ENCODE measurements at places on chromosomes 6 and 20.

GRCh38 chr20:4091490-4092479, 76.4 kb upstream of the RNF24 start:
- no peak for DNase-seq

- no peak for DNase-seq
These were observed 377.3 kb upstream of the JAG1 start for GRCh38 chr20:11051136-11051535.

DNA sequence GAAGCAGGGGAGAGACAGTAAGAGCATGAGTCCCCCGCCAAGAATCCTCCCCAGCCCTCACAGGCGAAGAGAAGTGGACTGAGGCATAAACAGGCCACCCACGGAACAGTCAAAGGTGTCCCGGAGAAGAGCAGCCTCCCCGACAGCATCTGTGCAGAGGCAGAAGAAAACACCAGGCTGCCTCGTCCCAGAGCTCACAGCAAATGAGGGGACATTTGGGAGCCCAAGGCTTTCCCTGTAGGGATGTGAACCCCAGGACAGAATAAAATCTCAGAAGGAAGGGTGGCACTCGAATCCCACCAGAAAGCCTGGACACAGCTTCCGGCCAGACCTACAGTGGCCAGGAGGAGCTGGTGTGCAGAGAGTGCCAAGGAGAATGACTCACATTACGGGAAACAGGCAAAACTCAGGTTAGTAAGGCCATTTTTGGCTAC, 90.4 kb downstream of the DLL1 start:
- no peak for DNase-seq

DNA sequence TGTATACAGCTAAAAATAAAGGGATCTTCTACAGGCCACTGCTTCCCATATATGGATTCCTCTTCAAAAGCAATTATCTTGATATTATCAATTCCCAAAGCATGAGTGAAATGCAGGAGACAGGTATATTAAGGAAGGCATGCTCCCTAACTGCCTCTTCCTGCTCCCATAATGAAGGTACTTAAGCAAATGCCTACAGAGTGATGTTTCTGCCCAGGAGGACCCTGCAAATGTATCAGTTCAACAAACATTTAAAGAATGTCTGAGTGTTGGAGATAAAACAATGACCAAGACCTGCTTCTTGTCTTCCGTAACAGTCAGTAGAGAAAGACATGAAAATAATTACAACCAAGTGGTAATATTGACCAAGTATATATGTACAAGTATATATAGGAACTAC, 4.2 kb downstream of the UBE2J1 start:
- no peak for DNase-seq

GRCh38 chr6:105603788-105604586, 201.1 kb upstream of the PREP start:
- no peak for DNase-seq

- DNase-seq: no peak
These were observed 19.9 kb downstream of the ZNF451 start for GRCh38 chr6:57109880-57110279.

DNA sequence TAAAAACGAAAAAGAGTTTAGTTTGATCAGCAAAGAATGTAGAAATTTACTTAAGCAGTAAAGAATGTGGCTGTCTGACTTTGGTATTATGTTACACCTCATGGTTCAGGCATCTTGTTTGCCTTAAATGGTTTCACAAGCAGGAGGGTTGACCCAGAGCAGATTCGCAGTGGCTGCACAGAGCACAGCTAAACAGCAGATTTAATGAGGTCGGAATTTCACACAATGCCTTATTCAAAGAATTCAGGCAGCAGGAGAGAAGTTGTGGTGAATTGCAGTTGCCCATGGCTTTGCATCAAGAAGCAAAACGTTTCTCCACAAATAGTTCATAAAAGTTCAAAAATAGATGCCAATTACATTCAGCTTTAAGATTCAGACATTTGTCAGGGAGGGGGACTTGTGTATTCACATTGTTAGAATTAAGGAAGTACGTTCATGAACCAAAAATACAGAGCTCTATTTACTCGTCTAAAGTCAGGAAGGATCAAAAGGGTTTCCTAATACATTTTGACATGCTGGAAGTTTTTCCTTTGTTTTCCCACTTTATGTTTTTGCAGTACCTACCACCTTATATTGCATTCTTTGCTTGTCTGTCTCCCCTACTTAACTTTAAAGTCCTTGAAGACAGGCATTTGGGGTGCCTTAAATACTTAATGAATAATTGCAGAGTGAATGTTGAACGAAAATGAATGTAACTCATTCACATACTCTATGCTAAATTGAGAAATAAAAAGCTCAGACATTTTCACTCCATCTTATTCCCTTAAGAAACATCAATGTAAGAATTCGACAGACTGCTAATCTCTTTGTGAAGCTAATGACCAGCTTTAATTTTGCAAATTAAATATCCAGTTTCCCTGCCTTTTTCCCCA, 1163.6 kb upstream of the CITED2 start:
- no peak for DNase-seq

DNA sequence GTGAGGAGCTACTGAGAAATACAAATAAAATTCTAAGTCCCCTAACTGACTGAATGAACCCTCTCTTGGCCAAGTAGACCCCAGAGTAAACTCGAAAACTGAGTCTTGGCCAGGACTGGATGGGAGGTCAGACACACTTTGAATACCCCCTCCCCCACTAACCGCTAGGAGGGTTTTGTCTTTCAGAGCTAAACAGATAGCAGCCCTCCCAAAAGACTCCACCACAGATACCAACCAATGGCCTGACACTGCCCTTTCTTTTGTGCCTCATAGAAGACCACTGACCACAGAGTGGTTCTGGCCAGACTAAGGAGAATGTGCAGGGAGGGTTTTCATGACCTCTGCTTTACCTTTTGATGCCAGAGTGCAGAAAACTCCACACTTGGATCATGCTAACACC, 42.1 kb downstream of the SPACA1 start:
- no peak for DNase-seq
